LHCN-M2 (cell line): ENCODE measurements at places on chromosomes 5 and 9.

GRCh38 chr5:143225511-143225910, 178.0 kb downstream of the NR3C1 start:
- DNase-seq, result no peak

DNA sequence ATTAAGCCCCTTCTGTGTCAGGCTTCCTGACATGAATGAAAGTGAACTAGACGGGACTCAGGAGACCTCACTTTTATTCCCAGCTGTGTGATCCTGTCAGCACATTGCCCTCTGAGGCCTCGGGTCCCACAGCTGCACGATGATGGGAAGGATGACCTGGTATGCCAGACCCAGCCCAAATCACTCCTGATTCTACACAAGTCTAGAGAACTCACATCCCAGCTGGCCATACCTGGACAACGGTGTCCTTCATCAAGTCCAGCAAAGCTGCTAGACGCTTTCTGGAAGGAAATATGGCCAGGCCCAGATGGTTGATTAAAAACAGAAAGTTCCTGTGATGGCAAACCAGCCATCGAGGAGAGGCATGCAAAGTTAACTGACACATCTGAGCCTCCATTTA, 118.0 kb upstream of the FSTL4 start:
- DNase-seq, result no peak

DNA sequence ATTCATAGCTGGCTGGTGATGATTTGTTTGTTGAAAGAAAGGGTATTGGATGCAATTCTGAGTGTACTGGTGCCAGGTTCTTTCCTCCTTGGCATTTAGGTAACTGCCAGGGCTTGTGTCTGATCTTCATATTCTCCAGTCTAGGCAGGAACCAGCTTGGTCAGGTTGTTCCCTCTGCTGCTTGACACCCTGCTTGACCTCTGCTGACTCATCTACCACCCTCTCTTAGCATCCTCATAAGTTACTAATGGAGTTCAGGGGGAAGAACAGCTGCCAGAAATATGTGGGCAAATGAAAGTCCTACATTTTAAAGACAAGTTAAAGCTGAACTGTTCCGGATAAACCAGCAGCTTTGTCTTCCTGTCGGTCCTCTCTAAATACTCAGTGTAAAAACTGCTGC, 116.1 kb upstream of the TNC start:
- DNase-seq, result peak; percentile 98

- DNase-seq, result peak; percentile 39
Measured at GRCh38 chr9:16282216-16282615, 588.3 kb downstream of the BNC2 start.

- DNase-seq, result peak; percentile 36
Measured at GRCh38 chr5:43117092-43117491, 3.6 kb upstream of the ZNF131 start.

- no peak for DNase-seq
Measured at GRCh38 chr5:178780581-178781498, 50.4 kb upstream of the ZNF354A start.

GRCh38 chr9:121815546-121816448, 164.4 kb downstream of the DAB2IP start:
- no peak for DNase-seq

GRCh38 chr9:34381323-34381722, 4.6 kb upstream of the MYORG start:
- DNase-seq, result no peak

DNA sequence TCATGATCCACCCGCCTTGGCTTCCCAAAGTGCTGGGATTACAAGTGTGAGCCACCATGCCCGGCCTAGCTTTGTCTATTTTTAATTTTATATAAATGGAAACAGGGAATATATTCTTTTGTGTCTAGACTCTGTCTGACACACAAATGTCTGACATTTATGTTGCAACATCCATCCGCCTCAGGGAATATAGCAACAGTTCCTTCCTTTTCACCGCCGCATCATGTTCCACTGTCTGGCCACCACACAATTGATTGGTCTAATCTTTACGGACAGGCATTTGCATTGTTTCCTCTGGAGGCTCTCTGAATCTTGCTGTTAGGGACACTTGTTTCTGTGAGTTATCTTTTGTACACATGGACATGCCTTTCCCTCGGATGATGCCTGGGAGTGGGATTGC, 20.1 kb upstream of the TBC1D9B start:
- DNase-seq, result no peak

- no peak for DNase-seq
Measured at GRCh38 chr5:173316339-173317020, 11.7 kb downstream of the STC2 start.

DNA sequence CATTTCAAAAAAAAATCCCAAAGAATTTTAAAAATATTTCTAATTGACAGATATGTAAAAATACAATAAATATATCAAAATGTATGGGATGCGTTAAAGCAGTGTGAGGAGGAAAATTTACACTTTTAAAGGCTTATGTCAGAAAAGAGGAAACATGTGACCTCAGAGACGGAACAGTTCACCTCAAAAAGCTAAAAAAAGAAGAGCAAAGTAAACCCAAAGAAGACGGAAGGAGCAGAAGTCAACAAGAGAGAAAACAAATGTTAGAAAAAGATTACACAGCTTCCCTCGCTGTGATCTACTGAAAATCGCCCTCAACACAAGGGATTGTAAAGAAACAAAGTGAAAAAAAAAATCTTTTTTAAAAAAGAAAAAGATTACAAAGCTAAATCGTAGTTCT, 186.9 kb downstream of the AUH start:
- no peak for DNase-seq

- DNase-seq, result no peak
Measured at GRCh38 chr9:133282464-133283238, 7.7 kb upstream of the ABO start.

GRCh38 chr5:95963650-95964410, 2.2 kb upstream of the ELL2 start:
- no peak for DNase-seq

DNA sequence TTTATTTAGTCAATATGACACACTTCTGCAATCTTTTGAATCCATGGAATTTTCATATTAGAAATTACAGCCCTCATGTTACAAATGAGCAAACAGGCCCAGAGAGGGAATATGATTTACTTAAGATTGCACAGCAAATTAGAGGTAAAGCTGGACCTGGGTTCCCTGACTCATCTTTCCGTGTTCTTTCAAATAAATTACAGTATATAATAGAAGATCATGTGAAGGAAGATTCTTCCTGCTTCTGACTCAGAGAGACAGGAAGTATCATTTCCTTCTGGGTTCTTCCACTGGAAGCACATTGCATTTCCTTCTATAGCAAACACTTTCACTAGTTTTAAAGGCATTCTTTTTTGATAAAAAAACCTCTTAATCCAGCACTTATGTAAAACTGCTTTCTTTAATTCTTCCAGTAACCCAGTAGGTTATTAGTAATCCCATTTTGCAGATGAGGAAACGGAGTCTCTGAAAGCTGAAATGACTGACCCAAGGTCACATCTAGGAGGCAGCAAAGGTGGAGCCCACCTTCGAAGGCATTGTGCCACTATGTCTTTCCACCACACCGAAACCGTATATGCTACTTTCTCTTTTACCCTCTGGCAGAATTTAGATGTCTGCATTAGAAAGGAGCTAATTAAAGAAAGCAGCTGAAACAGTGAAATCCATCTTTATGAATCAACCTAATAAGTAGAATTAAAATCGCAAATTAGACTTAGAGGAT, 566.7 kb upstream of the KLF4 start:
- peak; percentile 74 for DNase-seq
